HS-27A (cell line): ENCODE measurements at places on chromosomes 3 and 15.
A peak's percentile ranks its signal among the peaks of the same experiment; 100 is the strongest.

DNA sequence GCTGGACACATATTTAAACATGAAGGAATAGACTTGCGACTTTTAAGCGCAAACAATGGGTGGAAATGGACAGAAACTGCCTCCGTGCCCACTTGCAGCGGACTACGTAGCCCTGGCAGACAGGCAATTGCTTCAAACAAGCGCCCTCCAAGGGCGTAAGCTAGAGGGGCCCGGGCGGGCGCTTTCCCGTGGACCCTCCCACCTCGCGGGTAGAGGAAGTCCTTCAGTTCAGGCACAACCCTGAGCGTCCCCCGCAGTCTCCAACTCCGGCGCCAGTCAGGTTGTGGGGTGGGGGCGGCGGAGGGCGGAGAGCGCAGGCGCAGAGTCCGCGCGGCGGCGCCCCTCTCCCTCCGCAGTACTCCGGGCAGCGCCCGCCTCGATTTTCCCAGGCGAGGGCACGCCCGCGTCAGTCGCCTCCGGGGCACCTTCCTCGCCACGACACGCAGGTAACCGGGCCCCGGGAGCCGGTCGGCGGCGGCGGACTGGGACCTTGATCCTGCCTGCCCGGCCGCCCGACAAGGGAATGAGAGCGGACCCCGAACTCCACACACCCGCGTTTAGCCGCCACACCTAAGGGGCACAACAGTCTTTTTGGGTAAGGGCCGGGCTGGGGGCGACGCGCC lies at the start of gene SLC35G2:
TSS of gene SLC35G2 (plus strand) at position 358 of the 623 bp plus-strand sequence. CDS start 35,335 bp downstream, outside the sequence.
- DNase-seq: no peak

DNA sequence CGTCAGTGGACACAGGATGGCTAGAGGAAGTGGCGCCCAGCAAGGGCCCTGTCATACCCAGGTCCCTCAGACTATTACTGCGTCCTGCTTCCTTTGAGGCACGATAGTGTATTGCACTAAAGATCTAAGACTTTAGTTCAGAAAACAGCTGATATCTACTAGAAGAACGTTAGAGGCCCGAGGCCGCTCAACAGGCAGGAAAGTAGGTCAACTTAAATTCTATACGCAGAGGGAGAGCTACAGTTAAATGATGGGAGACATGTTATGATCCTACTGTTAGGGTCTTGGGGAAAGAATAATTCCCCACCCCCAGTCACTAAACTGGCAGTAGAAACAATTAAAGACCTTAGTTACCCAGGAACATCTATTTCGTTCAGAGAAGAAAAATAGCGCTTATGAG lies 317.8 kb downstream of the CHST2 start:
- DNase-seq: no peak

- no peak for DNase-seq
These were observed 1.9 kb downstream of the CAPN7 start for GRCh38 chr3:15207836-15208504.

DNA sequence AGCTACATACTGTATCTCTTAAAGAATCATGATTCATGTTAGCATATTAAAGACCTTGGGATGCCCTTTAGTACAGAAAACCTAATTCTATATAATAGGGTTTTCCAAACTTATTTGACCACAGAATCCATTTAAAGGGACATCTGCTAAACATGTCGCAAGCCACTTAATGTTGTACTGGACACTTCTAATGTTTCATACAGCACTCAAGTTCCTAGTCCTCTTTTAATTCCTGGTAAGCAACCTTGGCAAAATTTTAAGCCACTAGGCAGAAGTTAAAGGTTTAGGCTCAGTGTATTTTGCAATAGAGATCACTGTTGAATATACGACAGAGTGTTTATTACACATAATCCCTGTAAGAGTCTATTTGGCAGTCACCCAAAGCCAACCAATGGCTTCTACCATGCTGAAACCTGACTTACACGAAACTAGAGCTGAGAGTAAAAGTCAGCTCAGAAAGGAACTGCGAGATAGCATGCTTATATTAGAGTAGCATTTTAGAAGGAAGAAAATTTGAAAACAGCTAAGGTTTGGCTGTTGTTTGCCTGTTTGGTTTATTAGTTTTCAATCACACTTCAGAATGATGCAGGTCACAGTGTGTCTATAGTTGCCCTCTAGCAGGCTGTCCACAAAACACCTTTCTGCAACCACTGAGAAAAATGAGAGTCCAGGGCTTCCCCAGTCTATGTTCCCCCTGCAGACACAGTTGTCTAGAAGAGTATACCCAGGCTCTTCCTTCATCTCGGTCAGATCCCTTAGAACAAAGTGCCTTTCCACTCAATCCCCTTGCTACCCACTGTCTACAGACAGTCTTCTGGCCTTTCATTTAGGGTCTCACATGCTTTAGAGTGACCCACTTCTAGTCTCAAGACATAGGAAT lies 104.4 kb downstream of the FMN1 start:
- DNase-seq: no peak

GRCh38 chr15:65409036-65409631 lies 13.6 kb downstream of the IGDCC4 start:
- DNase-seq: peak; percentile 65

DNA sequence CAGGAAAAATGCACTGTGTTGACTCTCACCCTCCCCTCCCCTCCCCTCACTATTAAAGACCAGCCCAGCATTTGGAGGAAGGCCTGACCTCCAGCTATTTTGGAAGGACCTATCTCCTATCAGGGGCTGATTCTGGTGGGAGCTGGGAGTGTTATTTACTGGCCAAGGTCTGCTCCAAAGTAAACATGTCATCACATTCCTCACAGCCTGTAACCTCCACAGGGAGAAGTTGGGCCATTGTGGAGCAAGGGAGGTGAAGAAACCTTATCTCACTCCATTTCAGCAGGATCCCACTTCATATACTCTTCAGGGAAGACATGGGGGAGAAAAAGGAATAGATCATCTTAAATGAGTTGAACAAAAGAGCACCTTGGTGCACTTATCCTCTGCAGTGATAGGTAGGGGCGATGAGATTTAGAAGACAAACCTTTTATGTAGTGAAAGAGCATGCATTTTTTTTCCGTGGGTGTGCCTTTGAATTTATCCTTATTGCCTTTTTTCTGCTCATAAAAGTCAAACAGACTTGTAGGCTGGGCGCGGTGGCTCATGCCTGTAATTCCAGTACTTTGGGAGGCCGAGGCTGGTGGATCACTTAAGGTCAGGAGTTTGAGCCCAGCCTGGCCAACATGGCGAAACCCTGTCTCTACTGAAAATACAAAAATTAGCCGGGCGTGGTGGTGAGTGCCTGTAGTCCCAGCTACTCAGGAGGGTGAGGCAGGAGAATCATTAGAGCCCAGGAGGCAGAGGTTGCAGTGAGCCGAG lies 15.6 kb upstream of the FLNB start:
- no peak for DNase-seq

GRCh38 chr3:24161841-24162240 lies 216.8 kb downstream of the NR1D2 start:
- no peak for DNase-seq

DNA sequence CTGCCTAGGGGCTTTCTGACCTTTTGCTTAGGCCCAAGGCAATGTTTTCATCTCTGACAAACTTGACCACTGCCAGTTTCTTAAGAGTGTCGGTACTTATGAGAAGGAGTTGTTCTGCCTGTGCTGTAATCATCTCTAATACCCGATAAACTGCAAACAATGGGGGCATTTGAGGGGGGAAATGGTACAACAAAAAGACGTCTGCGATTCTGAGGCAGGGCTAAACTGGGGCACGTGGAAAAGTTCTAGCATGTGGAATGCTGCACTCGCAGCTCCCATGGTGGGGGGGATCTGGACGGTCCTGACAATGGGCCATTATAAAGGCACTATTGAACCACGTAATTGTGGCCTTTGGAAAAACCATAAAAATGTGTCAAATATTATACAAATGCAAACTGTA lies 73.1 kb upstream of the SAMMSON start:
- DNase-seq: no peak

DNA sequence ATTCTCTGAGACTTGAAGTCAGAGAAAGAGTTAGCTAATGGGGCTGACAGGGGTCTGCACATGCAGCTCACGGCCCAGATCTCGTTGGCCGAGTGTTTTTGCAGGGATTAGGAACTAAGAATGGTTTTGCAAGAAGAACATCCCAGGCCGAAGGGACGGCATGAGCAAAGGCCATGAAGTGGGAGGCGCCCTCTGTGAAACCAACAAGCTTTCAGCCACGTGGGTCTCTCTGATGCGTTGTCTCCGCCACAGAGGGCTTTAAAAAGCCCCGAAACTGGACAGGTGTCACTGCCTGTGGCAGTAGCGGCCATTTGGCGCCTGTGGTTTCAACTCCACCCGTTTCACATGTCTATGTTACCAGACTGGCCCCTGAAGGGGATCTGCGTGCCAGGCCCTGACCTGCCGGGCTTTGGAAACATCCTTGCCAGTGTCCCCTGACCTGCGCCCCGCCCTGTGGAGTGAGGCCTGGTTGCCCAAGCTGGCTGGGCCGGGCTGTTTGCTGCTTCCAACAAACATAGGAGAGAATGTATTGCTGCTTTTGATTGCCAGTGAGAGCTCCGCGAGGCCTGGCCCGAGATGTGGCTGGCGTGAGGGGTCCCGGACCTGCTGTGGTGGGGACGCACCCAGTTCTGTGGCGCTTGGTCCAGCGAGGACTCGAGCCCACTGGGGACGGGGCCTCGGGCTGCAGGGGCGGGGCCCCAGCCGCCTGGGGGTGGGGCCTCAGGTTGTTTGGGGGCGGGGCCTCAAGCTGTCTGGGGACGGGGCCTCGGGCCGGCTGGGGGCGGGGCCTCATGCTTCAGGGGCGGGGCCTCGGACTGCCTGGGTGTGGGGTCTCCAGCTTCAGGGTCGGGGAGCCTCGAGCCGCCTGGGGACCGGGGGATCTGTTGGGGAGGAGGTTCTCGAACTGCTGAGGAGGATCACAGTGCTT lies 30.4 kb downstream of the GOLGA6L2 start:
- no peak for DNase-seq

- no peak for DNase-seq
These were observed 13.9 kb downstream of the NLGN1 start for GRCh38 chr3:173411375-173411973.

- no peak for DNase-seq
These were observed 5.6 kb upstream of the TMEM62 start for GRCh38 chr15:43127752-43128151.

DNA sequence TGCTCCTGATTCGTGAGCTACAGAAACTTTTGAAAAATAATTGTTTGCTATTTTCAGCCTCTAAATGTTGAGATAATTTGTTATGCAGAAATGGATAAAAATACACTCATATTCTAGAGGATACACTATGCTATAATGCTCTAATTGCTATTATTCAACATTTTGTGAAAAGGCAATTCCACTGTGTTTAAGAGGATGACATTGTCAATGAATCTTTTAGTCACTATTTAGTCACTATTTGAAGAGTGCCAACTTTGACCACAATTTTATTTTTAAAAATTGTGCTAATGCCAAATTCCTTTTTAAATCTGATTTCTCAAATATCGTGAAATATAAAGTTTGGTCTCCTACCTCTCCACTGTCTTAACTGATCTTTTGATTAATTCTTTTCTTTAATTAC lies 604.9 kb upstream of the KCNMB2 start:
- no peak for DNase-seq

DNA sequence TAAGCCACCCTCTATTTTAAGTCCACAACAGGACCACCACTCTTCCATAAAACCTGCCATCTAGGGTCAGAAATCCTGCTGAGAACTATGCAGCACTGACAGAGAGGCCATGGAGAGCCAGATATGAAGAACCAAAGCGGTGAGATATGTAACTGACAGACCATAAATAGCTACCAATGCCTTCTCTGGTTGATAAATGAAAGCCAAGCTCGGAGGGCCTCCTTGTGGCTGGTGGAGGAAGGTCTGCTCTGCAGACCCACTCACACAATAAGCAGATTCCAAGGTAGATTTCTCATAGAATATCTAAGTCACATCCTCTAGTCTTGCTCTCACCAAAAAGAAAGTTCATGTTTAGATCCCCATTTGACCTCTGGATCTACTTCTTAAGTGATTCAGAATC lies 38.9 kb downstream of the RYK start:
- no peak for DNase-seq

- DNase-seq: no peak
These were observed 35.6 kb upstream of the CHRNB4 start for GRCh38 chr15:78676424-78677110.

- no peak for DNase-seq
These were observed 8.8 kb downstream of the VIPR1 start for GRCh38 chr3:42511201-42511600.

- no peak for DNase-seq
These were observed 67.9 kb downstream of the GADL1 start for GRCh38 chr3:30826531-30826942.
